ENCODE measurements at places on chromosomes 16 and 17.

DNA sequence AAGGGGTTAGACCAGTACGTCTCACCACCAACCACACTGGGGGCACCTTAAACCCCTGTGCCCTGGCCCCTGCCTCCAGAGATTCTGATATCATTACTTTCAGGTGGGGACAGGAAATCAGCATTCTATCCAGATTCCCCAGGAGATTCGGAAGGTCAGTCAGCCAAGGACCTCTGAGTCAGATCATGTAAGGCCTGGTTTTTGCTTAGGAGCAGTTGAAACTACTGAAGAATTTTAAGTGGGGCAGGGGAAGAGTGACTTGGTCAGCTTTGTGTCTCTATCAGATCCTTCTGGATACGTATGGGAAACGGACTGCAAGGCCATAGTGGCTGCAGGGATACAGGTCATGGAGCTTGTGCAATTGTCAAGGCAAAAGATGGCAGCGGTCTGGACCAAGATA, 9.0 kb downstream of the EMP2 start:
- no peak for DNase-seq

DNA sequence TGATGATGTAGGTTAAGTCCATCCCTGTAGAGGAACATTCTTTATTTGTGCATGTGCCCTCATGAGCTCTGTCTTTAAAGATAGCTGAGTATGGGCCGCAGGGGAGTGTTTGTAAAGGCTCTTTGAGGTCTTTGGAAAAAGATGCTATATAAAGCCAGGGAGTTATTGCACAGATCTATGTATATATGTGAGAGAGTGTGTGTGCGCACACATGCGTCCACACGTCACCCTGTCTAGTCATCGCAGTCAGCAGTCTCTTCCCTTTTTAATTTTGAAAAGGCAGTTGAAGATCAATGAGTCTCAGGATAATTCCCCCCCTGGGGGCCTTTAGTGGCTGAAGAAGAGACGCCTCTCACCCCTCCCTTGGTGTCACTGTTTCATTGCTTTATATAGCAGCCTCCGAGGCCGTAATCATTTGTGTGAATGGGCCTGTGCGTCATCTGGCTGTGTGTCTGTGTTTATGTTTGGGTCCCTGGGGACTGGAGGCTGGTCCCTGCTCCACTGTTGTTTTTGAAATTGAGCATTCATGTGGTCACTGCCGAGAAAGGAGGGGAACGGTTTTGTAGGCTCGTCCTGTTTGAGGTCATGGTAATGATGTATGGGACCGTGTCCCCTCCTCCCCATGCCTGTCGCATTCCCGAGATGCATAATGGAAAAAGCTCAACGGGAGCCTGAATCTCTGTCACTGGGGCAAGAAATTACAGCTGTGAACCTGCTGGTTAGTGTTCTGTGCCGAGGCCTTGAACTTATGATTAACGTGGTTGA, 143.9 kb downstream of the SNX29 start:
- no peak for DNase-seq

GRCh38 chr17:72296456-72296855, 175.6 kb downstream of the SOX9 start:
- no peak for DNase-seq

DNA sequence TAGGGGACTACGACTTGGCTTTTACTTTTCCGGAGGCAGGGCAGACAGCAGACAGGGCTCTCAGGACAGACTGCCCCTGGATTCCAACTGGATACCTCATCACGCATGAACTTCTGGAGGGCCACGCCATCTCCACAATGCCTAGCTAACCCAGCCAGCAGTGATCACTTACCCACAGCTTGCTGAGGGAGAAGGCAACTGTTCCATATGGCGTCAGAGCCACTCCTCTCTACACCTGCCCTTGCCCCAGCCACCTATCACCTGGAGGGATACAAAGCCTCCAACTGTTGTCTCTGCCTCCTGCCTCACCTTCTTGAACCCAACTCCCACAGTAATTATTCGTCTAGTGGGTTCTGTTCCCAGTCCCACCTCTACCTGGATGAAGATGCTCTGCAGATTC, 8.8 kb downstream of the MYO19 start:
- DNase-seq: no peak

DNA sequence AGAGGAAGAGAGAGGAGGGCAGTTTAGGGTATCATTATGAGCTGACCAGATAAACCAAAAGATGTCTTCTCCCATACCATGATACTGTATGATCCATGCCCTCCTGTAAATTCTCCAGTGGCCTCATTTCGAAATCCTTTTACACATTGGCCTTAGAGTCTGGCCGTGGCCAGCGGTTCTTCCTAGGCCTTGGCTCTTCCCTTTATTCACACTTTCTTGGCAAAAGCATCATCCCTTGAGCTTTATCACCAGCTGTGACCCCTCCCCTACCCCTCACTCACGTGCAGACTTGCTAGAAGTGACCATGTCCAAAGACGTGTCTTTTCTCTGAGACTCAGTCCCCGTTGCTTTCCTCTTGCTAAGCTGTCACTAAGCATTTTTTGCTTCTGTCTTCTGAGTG, 22.8 kb downstream of the KATNIP start:
- DNase-seq: no peak

DNA sequence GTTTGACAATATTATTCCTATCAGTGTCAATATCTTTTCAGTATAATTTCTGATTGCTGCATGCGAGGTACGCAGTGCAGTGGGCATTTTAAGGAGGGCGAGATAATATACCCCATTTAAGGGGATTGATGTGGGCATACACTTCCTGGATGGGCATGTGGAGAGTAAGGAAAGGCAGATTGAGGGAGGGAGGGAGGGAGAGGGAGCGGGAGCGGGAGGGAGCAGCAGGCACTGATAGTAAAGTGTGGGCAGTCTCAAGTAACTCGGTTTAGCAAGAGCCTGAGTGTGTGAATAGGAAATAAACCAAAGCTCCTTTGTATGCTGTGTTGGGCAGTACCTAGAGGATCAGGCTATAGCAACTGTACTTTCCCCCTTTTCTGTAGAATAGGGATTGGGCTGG, 5.1 kb downstream of the BPTF start:
- DNase-seq: no peak

DNA sequence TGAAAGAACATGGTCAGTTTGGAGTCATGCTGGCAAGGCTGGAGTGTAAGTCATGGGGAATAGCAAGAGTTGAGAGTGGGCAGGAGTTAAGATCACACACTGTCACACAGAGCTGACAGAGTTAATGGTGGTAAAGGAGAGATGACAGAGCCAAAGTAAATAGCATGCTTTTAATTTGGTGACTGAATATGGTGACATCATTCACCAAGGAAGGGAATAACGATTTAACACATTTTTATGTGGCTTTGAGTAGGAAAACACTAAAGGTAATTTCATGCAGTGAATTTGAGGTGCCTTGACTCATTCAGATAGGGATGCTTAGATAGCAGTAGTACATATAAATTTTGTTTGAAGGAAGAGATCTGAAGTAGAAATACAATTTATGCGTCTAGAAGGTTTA, 42.1 kb downstream of the SYNRG start:
- DNase-seq: no peak

- peak; percentile 61 for DNase-seq
Observed at GRCh38 chr17:82240506-82241182, 11.8 kb downstream of the SLC16A3 start.

GRCh38 chr16:72847187-72848027, 200.5 kb downstream of the ZFHX3 start:
- DNase-seq: no peak

- DNase-seq: no peak
Observed at GRCh38 chr16:73794994-73795393, 501.6 kb upstream of the PSMD7 start.

- no peak for DNase-seq
Observed at GRCh38 chr16:50151322-50151721, 1.8 kb upstream of the TENT4B start.

- no peak for DNase-seq
Observed at GRCh38 chr16:4960579-4960978, 2.4 kb downstream of the SEC14L5 start.

GRCh38 chr16:51569203-51569931, 418.3 kb upstream of the SALL1 start:
- DNase-seq: no peak

- DNase-seq: peak; percentile 56
Observed at GRCh38 chr16:9091867-9092281, 430 bp downstream of the HAPSTR1 start.
